Inflammatory macrophage treated with lipopolysaccharide for 4 hours (primary cell): ENCODE measurements at places on chromosomes 16 and 17.

- no peak for DNase-seq
Observed at GRCh38 chr17:75241996-75242460, 19.4 kb downstream of the GGA3 start.

- DNase-seq = peak; percentile 23
Observed at GRCh38 chr16:74035816-74036215, 260.8 kb upstream of the PSMD7 start.

DNA sequence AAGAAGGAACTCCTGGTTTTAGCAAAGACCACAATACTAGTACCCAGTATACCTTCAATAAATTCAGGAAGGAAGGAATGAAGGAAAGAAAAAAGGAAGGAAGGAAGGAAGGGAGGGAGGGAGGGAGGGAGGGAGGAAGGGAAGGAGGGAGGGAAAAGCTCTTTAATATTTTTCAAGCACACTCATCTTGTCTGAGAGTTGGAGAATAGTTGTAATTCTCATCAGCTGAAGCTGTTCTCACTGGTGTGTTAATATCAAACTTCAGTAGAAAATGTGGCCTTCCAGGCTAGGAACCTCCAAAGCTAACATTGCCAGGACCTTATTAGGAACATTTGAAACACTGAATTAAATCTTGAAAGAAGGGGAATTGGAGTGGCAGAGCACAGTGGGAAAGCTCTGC lies 55.2 kb upstream of the CDH5 start:
- no peak for DNase-seq

DNA sequence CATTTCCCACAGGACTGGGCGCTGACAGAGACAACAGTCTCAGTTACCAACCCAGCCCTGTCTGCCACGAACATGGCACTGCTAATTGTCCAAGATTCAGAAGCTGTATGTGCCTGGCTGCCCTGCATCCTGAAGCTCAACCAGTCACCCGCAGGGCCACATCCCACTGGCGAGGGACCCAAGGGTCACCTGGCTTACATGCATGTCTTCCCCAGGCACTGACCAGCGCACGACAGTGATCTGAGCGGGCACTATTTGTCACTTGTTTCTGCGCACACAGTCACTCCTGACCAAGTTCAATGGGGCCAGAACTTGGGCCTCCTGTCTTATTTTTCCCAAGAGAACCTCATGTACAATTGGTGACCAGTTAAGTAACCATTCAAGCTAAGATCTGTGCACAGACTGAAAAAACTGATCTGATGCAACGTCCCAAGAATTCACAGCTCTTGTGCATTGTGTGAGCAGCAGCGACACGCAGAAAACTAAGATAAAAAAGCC lies 13.1 kb downstream of the USP7 start:
- no peak for DNase-seq

- no peak for DNase-seq
Observed at GRCh38 chr16:15049581-15050180, 6.2 kb downstream of the NTAN1 start.

DNA sequence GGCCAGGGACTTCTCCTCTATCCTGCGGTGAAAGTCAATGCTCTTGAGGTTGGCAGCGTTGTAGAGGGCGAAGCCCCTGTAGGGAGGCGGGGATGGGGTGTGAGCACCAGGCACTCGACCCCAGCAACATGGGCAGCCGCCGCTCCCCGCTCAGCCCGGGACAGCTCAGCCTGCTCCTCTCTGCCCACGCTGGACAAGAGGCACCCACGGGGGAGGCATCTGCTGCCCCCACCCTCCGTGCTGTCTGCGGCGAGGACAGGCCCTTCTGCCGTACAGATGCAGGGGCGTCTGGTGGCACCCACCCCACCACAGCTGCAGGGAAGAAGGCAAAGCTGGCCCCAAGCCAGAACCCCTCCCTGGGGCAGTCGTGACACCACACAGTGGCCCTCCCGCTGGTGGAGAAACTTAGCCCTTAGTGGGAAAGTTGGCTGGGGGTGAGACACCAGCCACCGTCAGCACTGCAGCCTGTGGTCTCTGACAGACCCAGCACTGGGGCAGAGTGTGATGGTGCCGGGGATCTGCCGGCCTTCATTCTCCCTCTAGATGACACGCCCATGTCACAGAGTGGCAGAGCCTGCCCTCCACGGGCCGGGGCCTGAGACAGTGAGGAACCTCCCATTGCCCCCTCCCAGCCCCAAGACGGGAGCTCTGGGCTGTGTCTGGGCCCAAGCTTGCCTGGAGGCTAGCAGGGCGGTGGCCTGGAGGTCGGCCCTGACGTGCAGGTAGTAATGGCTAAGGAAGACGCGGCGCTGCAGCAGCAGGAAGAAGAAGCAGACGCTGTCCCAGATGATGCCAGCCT lies 19.5 kb downstream of the CTU2 start:
- no peak for DNase-seq

GRCh38 chr17:60229188-60229802 lies 79.5 kb downstream of the CA4 start:
- DNase-seq = no peak

- DNase-seq = no peak
Observed at GRCh38 chr16:84532855-84533486, 28.5 kb upstream of the MEAK7 start.

GRCh38 chr17:28760601-28761562 lies 17.1 kb downstream of the TRAF4 start:
- peak; percentile 73 for DNase-seq

GRCh38 chr16:71201054-71201453 lies 29.5 kb downstream of the HYDIN start:
- DNase-seq = no peak

DNA sequence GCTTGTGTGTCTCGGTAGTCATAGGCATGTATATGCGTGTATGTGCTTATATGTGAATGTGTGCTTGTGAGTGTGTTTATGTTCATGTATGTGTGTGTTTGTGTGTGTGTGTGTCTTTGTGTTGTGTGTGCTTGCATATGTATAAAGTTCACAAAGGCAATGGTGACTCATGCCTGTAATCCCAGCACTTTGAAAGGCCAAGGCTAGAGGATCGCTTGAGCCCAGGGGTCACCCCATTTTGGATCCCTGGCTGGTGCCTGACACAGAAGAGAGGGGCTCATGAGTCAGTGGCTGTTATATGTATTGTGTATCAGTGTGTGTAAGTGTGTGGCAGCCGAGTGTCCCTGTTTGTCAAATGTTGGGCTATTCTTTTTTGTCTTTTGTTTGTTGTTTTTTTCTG lies 69.3 kb downstream of the ABCC1 start:
- DNase-seq = no peak

- no peak for DNase-seq
Observed at GRCh38 chr17:40884708-40885512, at the start of gene KRT20. Gene KRT20, minus strand, starts transcription at chr17:40885242. Its CDS starts 57 bp downstream, at chr17:40885185.
